ENCODE measurements at places on chromosomes 3 and 15.

- no peak for DNase-seq
These were observed 9.9 kb upstream of the KNL1 start for GRCh38 chr15:40584191-40584590.

GRCh38 chr3:125647318-125648014 lies 52.2 kb upstream of the OSBPL11 start:
- no peak for DNase-seq

GRCh38 chr3:50572158-50572557 lies 2.8 kb downstream of the HEMK1 start:
- DNase-seq = peak; percentile 82

DNA sequence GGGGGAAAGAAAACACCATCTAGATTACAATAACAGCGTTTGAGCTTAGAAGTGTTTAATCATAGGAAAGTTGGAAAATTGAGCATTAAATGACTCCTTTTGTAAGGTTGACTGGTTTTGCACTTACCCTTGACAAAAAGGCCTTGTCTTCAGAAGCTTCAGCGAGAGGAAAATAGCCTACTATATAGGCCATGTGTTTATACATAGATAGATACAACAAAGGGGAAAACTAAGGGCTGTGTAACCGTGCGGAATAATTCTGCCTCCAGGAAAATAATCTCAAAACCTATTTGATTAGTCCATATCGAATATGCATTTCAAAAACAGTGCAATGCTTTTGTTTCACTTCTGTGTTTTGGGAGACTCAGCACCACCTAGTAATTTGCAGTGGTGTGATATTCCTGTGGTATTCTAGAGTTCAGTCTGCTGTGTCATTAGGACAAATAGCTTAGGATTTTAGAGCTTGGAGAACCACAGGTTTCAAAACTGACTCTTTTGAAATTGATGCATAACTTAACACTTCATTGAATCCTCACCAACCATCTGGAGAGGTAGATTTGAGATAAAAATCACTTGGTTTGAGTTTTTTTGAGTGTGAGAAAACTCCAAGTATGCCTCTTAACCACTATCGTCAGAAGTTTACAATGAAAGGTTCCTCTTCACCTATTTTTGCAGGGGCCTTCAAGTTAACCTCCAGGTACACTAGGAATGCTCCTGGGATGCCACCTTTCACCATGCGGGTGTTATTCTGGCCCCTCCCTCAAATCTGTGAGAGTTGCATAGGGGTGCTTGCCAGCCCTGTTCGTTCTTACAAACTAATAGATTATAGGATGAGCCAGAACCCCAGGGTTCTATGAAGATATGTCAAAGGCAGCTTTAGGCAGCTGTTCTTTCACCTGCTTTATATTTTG lies 1.9 kb downstream of the ARHGAP31 start:
- no peak for DNase-seq

GRCh38 chr3:17238023-17238422 lies 353.3 kb downstream of the PLCL2 start:
- DNase-seq = no peak

DNA sequence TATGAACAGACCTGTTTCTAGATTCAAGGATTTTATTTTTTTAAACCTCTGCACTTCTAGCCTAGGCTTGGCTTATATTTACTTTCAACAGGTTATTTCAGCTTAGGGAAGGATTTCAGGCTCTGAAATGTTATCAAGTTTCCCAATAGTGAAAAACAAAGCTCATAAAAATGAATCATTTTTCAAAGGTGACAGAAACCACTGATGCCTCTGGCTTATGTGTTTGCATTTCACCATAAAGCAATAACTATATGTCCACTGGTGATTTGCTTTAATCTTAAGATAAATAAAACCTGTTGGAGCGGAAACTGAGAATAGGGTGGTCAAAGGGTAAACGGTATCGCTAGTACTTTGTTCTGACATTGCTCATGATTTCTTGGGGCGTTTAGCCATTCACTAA lies 141.2 kb upstream of the LRIG1 start:
- DNase-seq = no peak

GRCh38 chr15:40102897-40103858 lies 5.5 kb downstream of the BMF start:
- DNase-seq = no peak

DNA sequence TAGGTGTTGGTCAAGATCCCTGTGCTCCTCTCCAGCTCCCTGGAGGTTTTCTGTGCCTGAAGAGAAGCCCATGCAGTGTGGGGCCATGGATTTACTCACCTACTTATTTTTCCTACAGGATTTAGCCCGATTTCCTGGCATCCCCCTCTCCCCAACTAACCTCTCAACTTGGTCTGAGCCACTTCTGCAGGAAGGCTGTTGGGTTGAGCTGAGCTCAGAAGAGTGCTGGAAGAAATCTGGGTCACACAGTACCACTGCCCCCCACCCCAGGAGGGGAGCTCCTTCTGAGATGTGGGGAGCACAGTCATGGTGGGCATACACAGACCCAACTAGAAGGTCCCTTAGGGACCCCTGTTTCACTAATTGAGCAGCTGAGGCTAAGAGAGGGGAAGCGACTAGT lies 34.4 kb upstream of the SLCO2A1 start:
- no peak for DNase-seq

DNA sequence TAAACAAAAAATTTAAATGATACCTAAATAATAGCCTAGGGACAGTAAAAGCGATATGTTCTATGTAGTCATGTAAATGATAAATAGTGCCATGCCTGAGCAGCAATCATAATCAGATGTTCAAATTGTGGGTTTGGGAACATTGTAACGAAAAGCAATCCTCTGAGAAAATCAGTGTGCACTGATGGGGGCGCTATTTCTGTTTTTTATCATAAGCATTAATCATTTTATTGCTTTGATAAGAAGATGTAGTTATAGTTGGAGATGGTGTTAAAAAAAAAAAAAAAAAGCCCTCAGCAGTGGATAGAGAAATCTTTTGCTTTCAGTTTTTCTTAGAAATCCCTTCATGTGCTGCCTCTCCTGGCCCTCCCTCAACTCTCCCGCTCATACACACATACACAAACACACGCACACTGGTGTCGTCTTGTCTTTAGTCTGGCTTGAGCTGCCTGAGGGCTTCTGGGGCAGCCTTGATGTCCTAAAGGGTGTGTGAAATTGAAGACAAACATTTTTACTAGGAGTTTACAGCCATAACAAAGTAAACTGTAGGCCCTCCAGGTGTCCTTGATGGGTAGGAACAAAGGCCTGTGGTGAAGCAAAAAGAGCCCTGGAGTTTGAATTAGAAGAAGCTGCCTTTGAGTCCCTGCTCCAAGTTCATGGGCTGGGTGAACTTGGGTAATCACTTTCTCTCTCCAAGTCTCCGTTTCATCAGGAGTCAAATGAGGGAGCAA lies 428.1 kb downstream of the SOX2 start:
- DNase-seq = no peak

DNA sequence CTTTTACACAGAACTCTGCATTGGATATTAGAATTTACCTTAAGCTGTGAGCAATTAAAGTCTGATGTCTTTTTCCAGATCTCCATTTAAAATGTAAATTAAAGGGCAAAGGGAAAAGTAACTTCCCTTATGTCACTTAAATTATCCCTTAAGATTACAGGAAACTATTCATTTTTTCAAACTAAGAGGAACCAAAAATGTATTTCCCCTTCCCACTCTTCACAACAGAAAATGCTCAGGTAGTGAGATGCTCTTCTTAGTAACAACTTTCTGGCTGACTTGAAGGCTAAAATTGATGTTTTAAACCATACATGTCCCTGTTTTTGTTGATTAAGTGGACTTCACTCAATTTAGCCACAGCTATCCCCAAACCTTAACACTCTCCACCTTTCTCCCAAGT lies 17.6 kb downstream of the RSL24D1 start:
- DNase-seq = no peak

GRCh38 chr3:138381950-138382715 lies 33.8 kb downstream of the MRAS start:
- DNase-seq = no peak

GRCh38 chr3:14235912-14236295 lies 57.3 kb downstream of the LSM3 start:
- DNase-seq = no peak

DNA sequence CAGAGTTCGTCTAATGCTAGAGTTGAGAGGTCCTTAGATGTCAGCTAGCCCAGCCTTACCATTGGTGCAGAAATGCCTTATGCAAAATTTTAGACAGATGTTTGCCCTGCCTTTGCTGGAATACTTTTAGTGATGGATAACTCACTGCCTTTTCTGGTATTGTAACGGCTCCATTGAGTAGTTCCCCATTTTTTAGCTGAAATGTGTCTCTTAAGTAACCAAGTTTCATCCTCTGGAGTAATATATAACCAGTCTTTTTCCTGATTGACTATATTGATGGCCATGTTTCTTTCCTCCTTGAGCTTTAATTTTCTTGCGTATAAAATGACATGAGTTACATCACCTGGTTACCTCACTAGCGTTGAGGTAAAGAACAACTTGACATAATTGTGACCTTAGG lies 45.0 kb downstream of the SNRK start:
- DNase-seq = no peak

DNA sequence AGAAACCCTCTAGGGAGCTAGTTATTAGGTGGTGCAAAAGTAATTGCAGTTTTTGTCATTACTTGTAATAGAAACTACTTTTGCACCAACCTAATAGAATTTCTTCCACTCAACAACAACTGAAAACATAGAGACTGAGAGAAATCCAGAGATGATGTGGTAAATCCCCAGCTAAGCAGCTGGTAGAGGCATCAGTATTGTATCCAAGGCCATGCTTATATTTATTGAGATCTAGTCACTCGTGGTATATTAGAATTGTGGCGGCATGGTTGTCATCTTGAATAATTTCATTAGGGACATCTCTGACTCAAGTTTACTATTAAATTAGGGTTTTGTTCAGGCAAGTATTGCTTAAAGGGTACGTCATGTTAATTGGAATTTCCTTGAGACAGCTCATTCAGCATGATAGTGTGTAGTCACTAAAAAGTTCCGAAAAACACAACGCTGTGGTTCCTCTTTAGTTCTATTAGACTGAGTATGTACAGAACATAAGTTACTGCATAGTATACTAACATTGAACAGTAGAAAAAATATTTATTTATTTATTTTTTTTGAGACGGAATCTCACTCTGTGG lies 35.3 kb downstream of the PAK2 start:
- no peak for DNase-seq

- no peak for DNase-seq
These were observed 183.1 kb downstream of the UACA start for GRCh38 chr15:70580286-70580685.

GRCh38 chr3:26590919-26591484 lies 31.6 kb upstream of the LRRC3B start:
- DNase-seq = no peak
